ENCODE measurements at places on chromosomes 11 and 22. TPM values are rescaled to one million over a fixed set of nuclear protein-coding genes. Genes with fewer than 3 reads are reported as not detected.

- H3K4me3 ChIP-seq, result no peak overlapping the region
- no peaks in the 10 kb centered on the region for H3K27me3 ChIP-seq
- peak overlapping the region; percentile 88 for H3K27ac ChIP-seq
- no peaks in the 10 kb centered on the region for H3K36me3 ChIP-seq
- H3K4me1 ChIP-seq, result peaks cover 77% of the 10 kb centered on the region
- DNase-seq, result peak; percentile 25
Observed at GRCh38 chr22:42928969-42929837, 72.1 kb upstream of the ARFGAP3 start.

- H3K4me1 ChIP-seq, result peaks cover 30% of the 10 kb centered on the region
- peak overlapping the region; percentile 65 for H3K27ac ChIP-seq
- H3K4me3 ChIP-seq, result no peak overlapping the region
Observed at GRCh38 chr11:71432761-71433647, 15.2 kb downstream of the DHCR7 start.

DNA sequence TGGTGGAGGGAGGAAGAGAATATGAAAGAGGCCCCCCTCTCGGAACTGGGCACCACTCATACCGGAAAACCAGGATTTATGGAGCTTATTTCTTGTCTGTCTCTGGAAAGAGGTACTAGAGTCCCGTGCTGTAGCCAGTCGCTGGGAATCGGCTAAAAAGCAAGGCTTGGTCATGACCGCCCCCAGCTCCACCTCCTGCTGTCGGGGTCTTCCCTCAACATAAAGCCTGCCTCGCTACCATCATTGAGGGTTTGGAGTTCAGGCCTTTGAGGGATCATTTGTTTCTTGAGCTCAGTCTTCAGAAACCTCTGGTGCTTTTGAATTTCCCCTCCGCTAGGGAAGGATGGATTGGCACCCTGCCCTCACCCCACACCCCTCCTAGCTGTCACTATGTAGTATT is 97.1 kb downstream of the TSPAN18 start:
- H3K36me3 ChIP-seq, result no peaks in the 10 kb centered on the region
- H3K4me3 ChIP-seq, result no peak overlapping the region
- no peak for DNase-seq
- H3K27me3 ChIP-seq, result no peaks in the 10 kb centered on the region

CASTOR1 gene
- total RNA-seq, result 7.1 TPM

APOL1 gene
- total RNA-seq, result 10.8 TPM

CD3E gene
- 1.8 TPM for total RNA-seq

- H3K4me1 ChIP-seq, result no peaks in the 10 kb centered on the region
- no peak overlapping the region for H3K27ac ChIP-seq
- no peak for DNase-seq
- H3K27me3 ChIP-seq, result no peaks in the 10 kb centered on the region
- H3K36me3 ChIP-seq, result no peaks in the 10 kb centered on the region
Observed at GRCh38 chr11:13421561-13421960, 41.5 kb downstream of the BTBD10 start.

DNA sequence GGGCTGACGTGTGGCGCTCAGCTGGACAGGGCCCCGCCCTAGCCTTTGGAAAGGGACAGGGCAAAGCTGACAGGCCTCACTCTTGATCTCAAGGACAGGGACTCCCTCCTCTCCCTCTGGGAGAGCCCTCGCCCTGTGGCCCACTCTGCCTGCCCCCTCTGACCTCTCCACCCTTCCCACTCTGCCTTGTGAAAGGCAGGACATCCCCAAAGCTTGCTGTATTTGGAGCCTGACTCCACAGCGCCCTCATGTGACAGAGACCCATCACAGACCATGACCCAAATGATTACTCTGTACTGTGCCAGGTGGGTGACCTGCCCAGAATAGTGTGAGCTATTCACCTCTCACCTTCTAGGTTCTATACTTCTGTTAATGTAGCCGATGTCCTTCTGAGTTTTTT is 18.8 kb downstream of the P2RY2 start:
- no peaks in the 10 kb centered on the region for H3K27me3 ChIP-seq
- H3K4me1 ChIP-seq, result peaks cover 10% of the 10 kb centered on the region
- H3K4me3 ChIP-seq, result no peak overlapping the region
- no peaks in the 10 kb centered on the region for H3K36me3 ChIP-seq

CTSF gene
- 246 TPM for total RNA-seq

DNA sequence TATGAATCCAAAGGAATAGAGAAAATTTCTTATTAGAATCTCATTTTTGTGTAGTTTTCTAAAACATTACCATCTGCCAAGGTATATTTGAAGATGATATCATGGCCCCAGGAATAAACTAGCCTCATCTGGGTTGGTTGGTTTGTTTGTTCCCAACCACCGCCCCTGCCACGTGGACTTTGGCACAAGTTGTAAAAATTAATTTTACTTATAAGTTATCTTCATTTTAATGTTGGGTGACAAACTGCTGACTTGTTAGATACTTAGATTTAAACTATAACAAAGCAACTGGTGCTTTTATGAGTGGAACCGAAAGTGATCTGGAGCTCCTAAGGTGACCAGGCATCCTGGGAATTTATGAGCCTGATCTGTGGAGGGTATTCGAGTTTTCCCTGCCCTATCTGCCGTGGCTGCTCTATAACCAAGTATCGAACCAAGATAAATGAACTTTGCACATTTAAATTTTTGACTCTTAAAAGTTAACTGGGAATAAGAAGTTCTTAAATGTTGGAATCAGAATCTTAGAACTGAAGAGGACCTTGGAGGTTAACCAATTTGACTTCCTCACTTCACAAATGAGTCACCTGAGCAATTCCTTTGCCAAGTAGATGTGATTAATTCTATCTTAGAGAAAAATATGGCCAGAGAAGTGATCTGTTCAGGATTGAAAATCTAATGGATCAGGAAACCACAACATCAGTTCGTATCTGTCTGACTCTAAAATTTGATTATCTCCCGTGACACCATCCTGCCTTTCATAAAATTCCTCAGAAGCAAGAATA is 129.1 kb upstream of the ARHGAP42 start:
- no peaks in the 10 kb centered on the region for H3K27me3 ChIP-seq
- no peaks in the 10 kb centered on the region for H3K36me3 ChIP-seq
- H3K27ac ChIP-seq, result no peak overlapping the region
- no peak overlapping the region for H3K4me3 ChIP-seq
- H3K4me1 ChIP-seq, result no peaks in the 10 kb centered on the region

DNA sequence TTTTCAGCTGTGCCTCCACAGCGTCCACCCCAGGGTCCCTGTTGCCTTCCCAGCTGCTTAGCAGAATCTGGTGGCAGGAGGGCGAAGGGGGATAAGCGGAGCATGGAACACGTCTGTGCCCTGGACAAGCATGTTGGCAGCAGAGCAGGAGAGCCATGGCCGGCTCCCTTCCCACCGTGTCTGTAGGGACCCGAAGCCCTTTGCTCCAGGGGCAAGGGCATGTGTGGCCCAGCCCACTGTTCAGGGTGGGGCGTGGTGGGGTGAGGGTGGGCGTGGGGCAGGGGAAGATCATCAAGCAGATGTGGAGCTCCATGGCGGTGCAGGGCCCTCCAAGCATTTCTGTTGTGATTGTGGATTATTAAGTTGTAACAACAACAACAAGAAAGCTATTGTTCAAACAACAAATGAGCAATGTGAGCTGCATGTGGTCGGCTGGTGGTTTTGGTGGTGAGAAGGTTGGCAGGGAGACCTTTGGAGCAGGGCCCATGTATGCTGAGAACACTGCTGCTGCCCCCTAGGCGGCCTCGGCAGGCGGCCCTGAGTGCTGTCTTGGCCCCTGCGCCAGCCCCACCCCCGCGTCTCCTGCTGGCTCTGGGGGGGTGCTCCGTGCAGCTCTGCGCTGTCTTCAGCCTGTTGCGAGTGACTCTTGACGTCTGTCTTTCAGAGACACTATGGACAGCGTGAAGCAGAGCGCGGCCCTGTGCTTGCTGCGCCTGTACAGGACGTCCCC is 50.9 kb downstream of the AP2A2 start:
- no peak overlapping the region for H3K27ac ChIP-seq
- no peak for DNase-seq
- no peaks in the 10 kb centered on the region for H3K27me3 ChIP-seq
- H3K36me3 ChIP-seq, result no peaks in the 10 kb centered on the region

MAML2 gene
- total RNA-seq, result 19.4 TPM

DNA sequence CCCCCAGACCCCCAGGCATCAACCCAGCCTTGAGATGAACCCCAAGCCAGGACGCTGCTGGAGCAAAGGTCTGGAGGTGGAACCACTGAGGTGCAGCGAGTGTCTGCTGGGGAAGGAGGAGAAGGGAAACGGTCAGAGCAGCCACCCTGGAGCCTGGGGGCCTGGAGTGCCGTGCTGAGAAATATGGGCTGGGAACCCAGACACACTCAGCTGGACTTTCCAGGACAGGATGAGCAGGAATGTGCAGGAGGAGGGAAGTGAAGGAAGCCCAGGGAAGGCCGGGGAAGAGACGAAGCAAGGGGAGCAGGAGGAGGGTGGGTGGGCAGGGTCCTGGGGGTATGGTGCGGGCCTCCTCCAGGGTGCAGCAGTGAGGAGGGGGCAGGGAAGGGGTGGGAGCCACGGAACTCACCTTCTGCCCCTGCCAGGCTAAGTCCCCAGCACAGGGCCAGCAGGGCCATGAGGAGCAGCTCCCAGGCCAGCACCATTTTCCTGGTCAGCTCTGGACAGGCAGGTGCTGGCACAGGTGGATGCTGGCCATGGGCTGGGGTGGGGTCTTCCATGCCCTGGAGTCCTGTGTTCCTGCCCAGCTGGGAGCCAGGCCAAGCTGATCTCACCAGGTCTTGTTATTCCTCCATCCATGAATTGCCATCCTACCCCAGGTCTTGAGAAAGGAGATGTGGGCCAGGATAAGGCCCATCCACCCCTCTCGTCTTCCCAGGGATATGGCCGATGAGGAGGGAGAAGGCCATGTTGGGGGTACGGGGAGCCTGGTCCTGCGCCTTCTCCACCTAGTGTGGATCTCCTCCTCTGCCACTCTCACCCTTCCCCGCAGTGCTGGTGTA is 40.0 kb downstream of the CSF2RB start:
- no peak overlapping the region for H3K4me3 ChIP-seq
- no peak overlapping the region for H3K27ac ChIP-seq
- peaks cover 4% of the 10 kb centered on the region for H3K27me3 ChIP-seq
- no peaks in the 10 kb centered on the region for H3K4me1 ChIP-seq
- DNase-seq, result no peak

GRCh38 chr11:10181811-10182210 is 112.2 kb downstream of the SBF2 start:
- H3K4me3 ChIP-seq, result no peak overlapping the region
- no peak for DNase-seq
- no peak overlapping the region for H3K27ac ChIP-seq

DNA sequence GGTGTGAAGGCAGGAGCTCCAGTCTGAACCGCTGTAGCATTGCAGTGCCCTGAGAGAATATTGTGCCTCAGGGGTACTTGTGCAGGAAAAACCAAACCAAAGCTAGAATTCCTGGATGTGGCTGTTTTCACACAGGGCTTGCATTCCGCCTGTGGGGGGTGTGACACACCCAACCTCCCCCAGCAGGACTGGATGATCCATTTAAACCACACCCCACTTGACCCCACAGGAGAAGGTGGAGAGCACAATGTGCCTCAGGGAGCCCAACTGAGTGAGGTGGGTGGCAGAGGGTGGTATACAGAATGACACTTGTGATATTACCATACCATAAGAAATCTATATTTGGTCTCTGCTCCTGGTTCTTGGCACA is 66.9 kb upstream of the SLC22A12 start:
- H3K27ac ChIP-seq, result no peak overlapping the region
- DNase-seq, result no peak
- peaks cover 10% of the 10 kb centered on the region for H3K27me3 ChIP-seq
- H3K4me3 ChIP-seq, result no peak overlapping the region

- DNase-seq, result no peak
- H3K4me3 ChIP-seq, result no peak overlapping the region
- peaks cover 14% of the 10 kb centered on the region for H3K4me1 ChIP-seq
- H3K27ac ChIP-seq, result no peak overlapping the region
- no peaks in the 10 kb centered on the region for H3K36me3 ChIP-seq
- H3K27me3 ChIP-seq, result no peaks in the 10 kb centered on the region
Observed at GRCh38 chr11:75325713-75326438, 25.6 kb downstream of the ARRB1 start.

DNA sequence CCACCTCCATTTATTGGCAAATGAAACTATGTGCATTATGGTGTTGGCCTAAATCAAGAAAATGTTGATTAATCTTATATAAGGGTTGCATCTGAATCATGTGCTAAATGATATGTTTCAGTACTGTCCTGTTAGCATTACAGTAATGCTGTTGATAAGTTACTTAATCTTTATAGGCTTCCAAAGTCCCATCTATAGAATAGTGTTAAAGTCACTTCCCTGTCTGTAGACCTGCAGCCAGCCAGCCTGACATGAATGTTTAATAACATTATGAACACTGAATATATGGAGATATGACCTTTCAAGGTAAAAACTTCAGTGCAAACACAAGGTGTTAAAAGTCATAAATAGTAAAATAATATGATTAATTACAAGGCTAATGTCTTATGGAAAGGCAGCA is 3.6 kb upstream of the TOM1 start:
- H3K27me3 ChIP-seq, result no peaks in the 10 kb centered on the region
- no peak overlapping the region for H3K4me3 ChIP-seq
- peaks cover 34% of the 10 kb centered on the region for H3K36me3 ChIP-seq
- DNase-seq, result no peak
- H3K4me1 ChIP-seq, result peaks cover 11% of the 10 kb centered on the region

DNA sequence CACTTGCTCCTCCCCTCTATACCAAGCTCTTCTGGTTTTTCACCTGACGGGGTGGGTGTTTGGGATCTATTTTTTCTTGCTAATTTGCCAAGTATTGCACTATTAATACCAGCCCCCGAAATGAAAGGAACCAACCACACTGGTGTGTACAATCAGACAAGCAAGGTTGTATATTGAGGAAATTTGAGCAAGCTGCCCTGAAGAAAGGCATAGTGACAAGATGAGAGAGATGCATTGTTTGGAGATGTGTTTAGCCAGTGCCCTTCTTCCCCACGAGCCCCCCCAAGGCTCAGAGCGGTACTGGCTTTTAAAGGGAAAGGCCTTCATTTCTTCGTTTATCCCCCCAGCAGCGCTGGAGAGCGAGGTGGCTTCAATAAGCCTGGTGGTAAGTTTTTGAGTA is 15.2 kb upstream of the GAS2L1 start:
- no peak for DNase-seq
- H3K4me3 ChIP-seq, result no peak overlapping the region
- H3K27ac ChIP-seq, result no peak overlapping the region
- H3K4me1 ChIP-seq, result peaks cover 11% of the 10 kb centered on the region
- no peaks in the 10 kb centered on the region for H3K27me3 ChIP-seq
- H3K36me3 ChIP-seq, result no peaks in the 10 kb centered on the region

GRCh38 chr11:129951201-129951865 is 51.3 kb downstream of the PRDM10 start:
- no peaks in the 10 kb centered on the region for H3K27me3 ChIP-seq
- no peak for DNase-seq
- H3K27ac ChIP-seq, result peak overlapping the region; percentile 53

CEND1 gene
- 0.50 TPM for total RNA-seq

MMP3 gene
- total RNA-seq, result not detected

Measured in adrenal gland (tissue), 19 donors.